ENCODE measurements at places on chromosomes 5 and 9. TPM values are rescaled to one million over a fixed set of nuclear protein-coding genes. Genes with fewer than 3 reads are reported as not detected.

DNA sequence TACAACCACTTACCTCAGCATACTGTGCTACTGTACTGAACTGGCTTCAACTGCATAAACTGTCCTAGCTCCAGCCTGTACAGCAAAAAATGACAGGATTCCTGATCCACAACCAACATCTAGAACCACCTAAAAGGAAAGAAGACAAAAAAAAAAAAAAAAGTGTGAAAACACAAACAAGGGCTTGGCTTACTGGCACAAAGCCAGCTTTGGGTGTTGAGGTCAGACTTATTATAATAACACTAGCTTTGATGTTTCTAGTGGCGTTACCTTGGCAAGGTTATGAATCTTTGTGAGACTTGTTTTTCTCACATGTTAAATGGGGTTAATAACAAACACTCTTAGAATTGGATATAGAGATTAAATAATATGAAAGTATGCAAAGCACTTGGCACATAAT, 148.5 kb upstream of the PUM3 start:
- DNase-seq = no peak

- no peak for DNase-seq
Measured at GRCh38 chr5:141529873-141530272, 41.0 kb downstream of the PCDHGC5 start.

The SYNPO gene
- total RNA-seq = 1.2 TPM

- peak; percentile 71 for DNase-seq
Measured at GRCh38 chr9:92180669-92181181, 65.5 kb upstream of the SPTLC1 start.

DNA sequence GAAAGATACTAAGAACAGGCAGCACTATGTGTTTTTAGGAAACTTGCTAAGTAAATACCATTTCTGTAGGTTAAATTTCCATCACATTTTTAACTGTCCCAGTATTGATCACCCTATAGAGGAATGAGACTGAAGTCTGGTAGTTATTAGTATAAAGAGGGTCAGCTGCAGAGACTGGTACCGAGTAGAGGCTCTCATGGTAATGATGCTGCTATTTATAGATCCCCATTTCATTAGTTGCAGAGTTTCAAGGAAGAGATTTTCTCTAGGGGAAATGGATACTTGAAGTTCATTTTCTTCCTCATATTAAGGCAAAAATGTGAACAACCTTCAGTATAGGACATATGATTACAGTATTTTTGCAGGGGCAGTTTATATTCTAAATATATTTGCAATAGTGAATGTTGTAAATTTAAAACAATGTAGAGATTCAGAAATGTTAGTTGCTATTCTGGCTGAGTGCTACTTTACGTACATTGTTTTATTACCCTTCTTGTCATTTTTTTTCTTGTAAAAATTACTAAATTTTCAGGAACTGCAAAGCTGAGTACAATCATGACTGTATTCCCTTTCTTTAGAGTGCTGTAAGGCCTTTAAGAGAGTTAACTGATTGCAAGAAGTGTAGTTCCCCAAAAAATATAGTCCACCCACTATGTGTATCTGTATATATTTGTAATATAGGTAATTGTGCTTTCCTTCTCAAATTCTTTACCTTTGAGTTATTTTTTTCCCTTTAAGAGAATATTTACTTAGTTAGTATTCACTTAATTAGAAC, 14.7 kb downstream of the PBX3 start:
- DNase-seq = no peak

The ADCY2 gene
- not detected for total RNA-seq

DNA sequence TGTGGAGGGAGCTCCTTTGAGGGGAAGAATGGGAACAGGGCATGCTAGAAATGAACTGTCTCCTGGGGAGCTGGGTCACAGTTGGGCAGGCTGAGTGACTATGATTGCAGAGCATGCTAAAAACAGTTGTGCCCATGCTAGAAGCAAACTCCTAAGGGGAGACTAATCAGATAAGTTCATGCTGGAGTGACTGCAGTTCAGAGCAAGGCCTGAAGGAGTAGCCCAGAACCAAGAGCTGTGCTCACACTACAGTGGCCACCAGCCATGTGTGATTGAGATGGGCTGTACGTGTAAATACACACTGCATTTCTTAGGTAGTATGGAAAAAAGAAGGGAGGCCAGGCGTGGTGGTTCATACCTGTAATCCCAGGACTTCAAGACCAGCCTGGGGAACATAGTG, 10.3 kb upstream of the AK1 start:
- DNase-seq = no peak

The BARHL1 gene
- not detected for total RNA-seq

The PCDHB7 gene
- not detected for total RNA-seq

DNA sequence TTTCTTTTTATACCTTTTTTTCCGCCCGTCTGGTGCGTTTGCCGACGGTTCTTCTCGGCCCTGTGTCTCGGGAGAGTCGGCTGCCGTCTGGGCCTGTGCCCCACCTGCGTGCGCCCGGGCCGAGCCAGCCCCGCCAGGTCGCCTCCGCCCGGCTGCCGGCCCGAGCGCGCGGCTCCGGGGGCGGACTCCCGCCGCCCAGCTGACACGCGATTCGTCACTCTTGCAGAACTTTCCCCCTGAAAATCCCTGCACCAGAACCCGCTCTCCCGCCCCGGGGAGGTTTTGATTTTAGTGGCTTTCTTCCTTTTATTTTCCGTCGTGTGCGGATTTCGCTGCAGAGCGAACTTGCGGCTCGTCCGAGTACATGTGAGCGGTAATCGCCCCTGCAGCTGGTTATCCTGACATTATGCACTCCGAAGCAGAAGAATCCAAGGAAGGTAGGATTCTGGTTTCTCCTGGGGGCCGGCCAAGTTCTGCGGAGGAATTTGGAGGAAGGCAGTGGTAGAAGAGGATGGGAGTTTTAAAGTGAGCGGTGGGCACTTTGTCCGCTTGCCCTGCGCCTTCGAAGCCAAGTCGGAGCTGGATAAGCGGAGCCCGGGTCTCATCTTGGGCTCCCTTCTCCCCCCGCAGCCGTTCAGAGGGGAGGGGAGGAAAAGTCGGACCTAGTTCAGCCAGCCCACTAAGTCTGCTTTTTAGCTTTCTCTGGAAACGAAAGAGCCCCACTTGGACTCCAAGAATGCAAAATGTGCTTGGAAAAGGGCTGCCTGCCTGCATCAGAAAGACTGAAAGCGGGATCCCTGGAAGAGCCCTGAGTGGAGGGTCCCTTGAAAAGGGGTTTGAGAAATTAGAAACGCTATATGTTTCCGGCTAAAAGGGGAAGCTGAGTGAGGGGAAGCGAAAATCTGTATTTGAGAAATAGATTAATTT, at the start of gene TNFAIP8:
Gene TNFAIP8 (plus strand): TSS at position 335 of the 927 bp plus-strand sequence. CDS start 72 bp downstream, at position 407.
- DNase-seq = peak; percentile 77

GRCh38 chr5:55226027-55226933, 835 bp downstream of the MCIDAS start:
- peak; percentile 83 for DNase-seq

The HTR4 gene
- total RNA-seq = not detected

The SLC6A19 gene
- not detected for total RNA-seq

GRCh38 chr9:134442085-134442474, 115.8 kb downstream of the RXRA start:
- no peak for DNase-seq

GRCh38 chr5:178108966-178109365, 4.4 kb upstream of the N4BP3 start:
- peak; percentile 60 for DNase-seq

DNA sequence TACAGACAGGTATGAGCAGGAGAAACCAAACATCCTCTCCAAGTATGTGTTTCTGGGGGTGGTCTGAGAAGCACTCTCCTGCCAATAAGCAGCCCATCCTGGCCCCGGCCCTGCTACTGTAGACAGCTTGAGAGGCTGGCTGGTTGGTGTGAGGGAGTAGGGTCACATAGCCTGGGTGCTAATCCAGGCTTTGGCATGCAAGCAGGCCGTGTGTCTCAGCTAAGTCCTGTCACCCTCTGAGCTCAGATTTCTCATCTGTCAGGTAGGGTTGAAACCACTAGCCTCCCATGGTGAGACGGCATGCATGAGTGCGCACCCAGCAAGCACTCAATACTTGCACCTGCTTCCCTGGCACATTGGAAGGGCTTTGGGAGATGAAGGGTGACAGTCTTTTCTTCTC, 49.8 kb upstream of the PHYKPL start:
- DNase-seq = no peak

GRCh38 chr9:95010431-95010838, 283.9 kb downstream of the AOPEP start:
- no peak for DNase-seq

DNA sequence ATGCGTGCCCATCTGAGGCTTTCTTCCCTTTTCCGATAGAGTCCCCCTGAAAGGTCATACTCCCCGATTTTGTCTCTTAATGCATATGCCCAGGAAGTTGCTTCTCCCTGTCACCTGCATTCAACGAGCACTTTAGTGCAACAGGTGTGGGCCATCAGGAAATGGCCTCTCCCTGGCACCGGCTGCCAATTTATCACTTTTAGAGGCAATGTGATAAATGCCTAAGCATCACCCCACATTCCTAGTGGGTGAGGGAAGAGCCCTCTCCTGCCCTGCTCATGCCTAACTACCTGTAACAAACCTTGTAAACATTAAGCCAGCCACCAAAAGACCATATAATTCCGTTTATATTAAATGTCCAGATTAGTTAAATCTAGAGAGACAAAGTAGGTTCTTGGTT, 1.1 kb upstream of the SNAPC3 start:
- no peak for DNase-seq

GRCh38 chr5:4295663-4296339, 700.2 kb downstream of the IRX1 start:
- DNase-seq = no peak

GRCh38 chr9:105385381-105385985, 62.4 kb upstream of the FSD1L start:
- no peak for DNase-seq

GRCh38 chr9:95981761-95982390, 106.4 kb downstream of the ERCC6L2 start:
- no peak for DNase-seq

DNA sequence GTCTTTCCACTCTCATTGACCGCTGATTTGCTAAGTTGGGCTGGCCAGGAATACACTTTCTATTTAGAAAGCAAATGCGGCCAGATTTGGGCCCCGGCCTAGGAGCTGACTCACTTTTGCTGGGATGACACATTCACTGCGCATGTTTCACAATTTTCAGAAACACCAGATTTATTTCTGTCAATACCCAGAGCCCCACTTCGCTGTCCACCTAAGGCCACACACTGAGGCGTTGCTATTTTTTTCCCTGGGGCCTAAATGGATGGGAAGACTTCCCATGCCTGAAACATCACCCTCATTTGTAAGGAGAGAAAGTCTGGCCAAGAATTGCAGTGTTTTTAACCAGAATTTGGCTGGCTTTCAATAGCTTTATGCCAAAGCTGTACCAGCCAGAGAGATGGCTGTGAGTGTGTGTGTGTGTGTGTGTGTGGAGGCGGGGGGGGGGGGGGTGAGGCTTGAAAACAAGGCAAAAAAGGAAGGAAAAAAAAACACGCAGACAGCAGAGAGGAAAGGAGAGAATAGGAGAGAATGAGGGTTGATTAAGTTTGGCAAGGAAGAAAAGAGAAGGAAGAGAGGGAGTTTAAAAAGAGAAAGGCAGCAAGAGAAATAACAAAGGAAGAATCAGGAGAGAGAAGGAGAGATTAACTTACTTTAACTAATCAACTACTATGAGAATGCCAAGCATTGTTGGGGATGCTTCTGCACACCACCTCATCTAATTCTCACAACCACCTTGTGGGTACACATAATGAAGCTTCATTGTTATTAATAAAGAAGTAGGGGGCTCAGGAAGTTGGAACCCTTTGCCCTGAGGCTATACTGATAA, 261.4 kb upstream of the KLF4 start:
- DNase-seq = peak; percentile 93

The PCDHGA11 gene
- total RNA-seq = not detected

DNA sequence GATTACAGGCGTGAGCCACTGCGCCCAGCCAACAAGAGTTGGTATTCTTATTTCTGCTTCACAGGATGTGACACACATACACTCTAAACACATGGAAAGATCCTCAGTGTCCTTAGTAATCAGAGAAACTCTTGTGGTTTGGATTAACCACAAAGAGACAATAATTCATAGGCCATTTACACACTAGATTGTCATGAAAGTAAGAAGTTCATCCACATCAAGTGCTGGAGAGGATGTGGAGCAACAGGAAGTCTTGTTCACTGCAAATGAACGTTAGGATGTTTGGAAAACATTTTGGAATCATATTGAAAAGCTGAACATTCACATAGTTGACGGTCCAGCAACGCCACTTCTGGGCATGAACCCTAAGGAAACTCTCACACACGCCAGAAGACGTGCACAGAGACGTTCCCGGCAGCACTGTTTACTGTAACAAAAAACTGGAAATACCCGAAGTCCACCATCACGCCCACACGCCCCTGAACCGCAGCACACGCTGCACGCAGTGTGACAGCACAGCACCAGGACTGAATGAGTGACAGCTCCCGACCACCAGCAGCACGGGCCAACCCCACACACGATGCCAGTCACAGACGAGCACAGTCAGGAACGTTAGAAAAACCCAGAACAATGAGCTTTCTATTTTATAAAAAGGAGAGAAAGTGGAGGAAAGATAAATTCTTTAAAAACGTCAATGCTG, 87.6 kb downstream of the COL23A1 start:
- no peak for DNase-seq
